Hepatocyte (in vitro differentiated cells): ENCODE measurements at places on chromosomes 3 and 15. TPM values are rescaled to one million over a fixed set of nuclear protein-coding genes. Genes with fewer than 3 reads are reported as not detected.

RGMA gene
- 2.5 and 2.8 TPM in 2 replicates for polyA plus RNA-seq

LRRC34 gene
- polyA plus RNA-seq, result 0.50 TPM in 1 of 2 replicates, not detected in the other

LRTM1 gene
- 0.23 TPM in 1 of 2 replicates, not detected in the other for polyA plus RNA-seq

ZBTB38 gene
- polyA plus RNA-seq, result 31.6 and 32.7 TPM in 2 replicates

RTP1 gene
- not detected in 2 replicates for polyA plus RNA-seq

CELF6 gene
- 0.40 and 0.57 TPM in 2 replicates for polyA plus RNA-seq

RARRES1 gene
- polyA plus RNA-seq, result 36.9 and 40.7 TPM in 2 replicates

AADACL2 gene
- polyA plus RNA-seq, result not detected in 2 replicates

PARP3 gene
- 10.3 and 11.6 TPM in 2 replicates for polyA plus RNA-seq

GOLGA8K gene
- polyA plus RNA-seq, result 0.15 TPM in 1 of 2 replicates, not detected in the other

HYKK gene
- polyA plus RNA-seq, result 1.6 and 2.8 TPM in 2 replicates

CRYGS gene
- 0.89 and 2.2 TPM in 2 replicates for polyA plus RNA-seq
